Astrocyte of the spinal cord (primary cell): ENCODE measurements at places on chromosomes 2 and 18.

- DNase-seq: no peak
Measured at GRCh38 chr2:231573698-231574421, 18.8 kb upstream of the TEX44 start.

GRCh38 chr2:171810422-171811244 is 83.4 kb downstream of the SLC25A12 start:
- DNase-seq: peak; percentile 13

- no peak for DNase-seq
Measured at GRCh38 chr2:216206821-216207220, 97.7 kb downstream of the XRCC5 start.

DNA sequence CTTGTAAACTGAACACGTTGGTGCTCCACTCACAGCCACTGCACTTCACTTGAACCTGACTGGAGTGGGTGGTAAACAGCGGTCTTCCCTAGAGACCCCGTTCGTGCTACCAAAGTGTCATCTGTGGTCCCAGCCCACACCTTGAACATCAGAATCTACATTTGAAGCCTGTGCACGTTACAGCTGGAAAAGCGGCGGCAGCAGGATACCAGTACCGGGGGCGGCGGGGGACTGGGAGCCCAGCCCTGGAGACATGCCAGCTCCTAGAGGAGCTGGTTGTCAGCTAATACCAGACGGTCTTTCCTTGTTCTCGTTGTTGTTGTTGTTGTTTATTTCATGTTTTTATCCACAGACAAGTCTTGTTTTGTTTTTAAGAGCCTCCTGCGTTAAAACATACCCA is 156.7 kb downstream of the WDSUB1 start:
- no peak for DNase-seq

DNA sequence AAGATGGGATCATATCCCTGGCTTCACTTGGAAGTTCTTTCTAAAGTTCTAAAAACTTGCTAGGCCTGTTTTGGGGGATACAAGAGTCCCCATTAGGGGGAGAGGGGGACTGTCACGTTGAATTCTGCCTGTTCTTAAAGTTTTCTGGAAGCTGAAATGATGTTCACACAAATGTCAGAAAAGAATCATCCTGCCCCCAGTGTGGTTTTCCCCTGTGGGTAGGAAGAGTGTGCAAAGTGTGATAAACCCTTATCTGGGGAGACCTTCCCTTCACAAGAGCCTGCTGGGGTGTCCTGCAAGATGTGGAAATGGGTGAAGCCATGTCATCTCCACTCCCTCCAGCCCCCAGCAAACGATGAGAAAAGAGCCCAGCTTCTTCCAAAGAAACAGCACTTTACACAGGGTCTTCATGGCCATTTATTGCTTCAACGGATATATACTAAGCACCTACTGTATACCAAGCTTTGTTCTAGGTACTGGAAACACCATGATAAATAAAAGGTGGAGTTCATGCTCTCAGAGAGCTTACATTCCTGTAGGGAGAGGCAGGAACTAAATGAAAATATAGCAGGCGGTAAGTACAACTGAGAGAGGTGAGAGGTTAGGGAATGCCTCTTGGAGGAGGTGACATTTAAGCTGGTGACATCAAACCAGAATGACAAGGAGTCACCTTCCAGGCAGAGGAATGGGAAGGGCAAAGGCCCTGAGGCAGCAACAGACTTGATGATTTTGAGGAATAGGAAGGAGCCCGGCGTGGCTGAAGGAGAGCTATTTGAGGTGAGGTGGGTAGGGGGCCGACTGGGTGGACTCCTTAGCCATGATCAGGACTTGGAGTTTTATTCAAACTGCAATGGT is 1.6 kb downstream of the MFSD2B start:
- no peak for DNase-seq

- no peak for DNase-seq
Measured at GRCh38 chr2:236211296-236211695, 43.1 kb upstream of the GBX2 start.

- DNase-seq: no peak
Measured at GRCh38 chr2:131827481-131828163, 299.9 kb downstream of the CCDC74A start.

- DNase-seq: no peak
Measured at GRCh38 chr2:10286216-10287037, 16.3 kb upstream of the HPCAL1 start.

DNA sequence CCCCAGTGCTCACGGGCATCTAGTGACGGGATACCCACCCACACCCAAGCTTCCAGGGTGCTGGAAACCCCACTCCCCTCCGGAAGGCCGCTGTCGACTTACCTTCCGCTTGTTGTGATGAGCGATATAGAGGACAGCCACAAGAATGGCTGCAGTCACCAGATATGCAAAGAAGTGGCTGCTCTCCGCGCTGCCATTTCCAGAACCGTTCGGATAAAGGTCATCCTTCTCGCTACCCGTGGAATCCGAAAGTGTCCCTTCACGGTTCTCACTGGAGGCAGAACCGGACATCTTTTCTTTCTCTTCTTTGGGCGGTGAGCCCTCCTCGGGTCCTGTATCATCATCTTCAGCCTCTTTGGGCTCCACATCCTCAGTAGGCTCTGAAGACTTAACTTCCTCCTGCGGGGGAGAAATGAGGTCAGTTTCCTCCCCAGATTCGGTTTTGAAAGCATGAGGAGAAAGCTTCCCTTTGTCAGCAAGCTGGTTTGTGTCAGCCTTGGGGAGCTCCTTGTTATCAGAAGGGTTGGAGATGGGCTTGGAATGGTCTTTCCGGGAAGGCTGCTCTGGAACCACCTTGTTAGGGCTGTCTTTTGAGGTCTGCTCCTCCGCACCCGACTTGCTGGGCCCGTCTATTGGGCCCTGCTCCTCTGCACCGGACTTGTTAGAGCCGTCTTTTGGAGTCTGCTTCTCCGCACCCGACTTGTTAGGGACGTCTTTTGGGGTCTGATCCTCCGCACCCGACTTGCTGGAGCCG is 1.2 kb downstream of the TGOLN2 start:
- peak; percentile 30 for DNase-seq

DNA sequence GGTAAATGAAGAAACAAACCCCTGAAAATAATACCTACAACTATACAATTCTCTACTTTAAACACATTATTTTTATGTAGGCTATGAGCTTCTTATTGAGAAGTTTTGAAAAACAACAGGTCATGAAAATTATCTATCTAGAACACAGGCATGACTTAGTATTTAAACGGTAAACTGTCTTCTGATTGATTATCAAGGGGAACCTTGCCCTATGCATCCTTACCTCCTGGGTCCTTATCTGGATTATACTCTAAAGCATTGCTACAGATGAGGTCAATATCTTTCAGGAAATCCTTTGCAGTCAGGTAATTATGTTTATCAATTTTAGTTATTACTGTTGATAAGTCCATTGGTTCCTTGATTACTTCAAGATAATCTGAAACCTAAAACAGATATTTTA is 144.3 kb downstream of the ATAD2B start:
- DNase-seq: no peak

- DNase-seq: no peak
Measured at GRCh38 chr18:10490401-10491165, 35.2 kb upstream of the NAPG start.

DNA sequence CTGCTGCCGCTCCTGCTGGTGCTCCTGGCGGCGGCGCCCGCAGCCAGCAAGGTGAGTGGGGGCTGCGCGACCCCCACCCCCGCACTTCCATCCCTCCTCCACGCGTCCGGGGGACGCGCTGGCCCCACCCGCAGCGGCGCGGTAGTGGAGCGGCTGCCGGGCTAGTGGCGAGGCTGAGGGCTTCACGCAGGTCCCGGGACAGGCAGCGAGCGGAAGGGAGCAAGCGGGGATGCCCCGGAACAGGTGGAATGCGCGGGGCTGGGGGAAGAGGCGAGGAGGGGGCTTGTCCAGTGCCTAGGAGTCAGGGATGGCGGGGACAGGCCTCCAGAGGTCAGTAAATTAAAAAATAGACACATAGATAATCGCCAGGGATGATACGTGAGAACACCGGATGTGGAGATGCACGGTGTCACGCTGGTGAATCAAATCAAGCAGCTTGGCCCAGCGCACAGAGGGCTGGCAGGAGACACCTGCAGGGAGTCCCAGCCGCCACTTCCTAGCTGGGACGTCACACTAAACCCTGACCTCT is 403 bp downstream of the COL4A3 start:
- DNase-seq: no peak

GRCh38 chr2:65121-65520 is 18.8 kb upstream of the FAM110C start:
- no peak for DNase-seq

DNA sequence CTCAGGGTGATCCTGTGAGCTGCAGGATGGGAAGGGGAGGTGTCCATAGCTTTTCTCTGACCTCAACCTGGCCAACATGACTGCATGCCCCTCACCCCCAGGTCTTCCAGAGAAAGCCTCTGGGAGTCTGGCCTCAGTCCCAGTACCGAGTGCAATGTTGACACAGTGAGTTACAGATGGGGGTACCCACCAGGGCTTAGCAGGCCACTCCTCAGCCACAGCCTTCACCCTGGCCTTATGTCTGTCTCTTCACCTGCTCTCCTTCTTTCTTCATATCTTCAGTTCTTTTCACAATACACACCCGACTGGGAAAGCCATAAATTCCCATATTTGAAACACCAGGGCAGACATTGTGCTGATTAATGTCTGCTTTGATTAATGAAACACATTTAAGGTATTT is 33.5 kb downstream of the AOX1 start:
- DNase-seq: no peak

GRCh38 chr18:45133276-45133675 is 452.6 kb downstream of the SETBP1 start:
- DNase-seq: no peak

GRCh38 chr2:41701231-41701630 is 346.6 kb upstream of the PKDCC start:
- DNase-seq: no peak

- DNase-seq: peak; percentile 52
Measured at GRCh38 chr18:7598167-7599047, 31.3 kb downstream of the PTPRM start.

DNA sequence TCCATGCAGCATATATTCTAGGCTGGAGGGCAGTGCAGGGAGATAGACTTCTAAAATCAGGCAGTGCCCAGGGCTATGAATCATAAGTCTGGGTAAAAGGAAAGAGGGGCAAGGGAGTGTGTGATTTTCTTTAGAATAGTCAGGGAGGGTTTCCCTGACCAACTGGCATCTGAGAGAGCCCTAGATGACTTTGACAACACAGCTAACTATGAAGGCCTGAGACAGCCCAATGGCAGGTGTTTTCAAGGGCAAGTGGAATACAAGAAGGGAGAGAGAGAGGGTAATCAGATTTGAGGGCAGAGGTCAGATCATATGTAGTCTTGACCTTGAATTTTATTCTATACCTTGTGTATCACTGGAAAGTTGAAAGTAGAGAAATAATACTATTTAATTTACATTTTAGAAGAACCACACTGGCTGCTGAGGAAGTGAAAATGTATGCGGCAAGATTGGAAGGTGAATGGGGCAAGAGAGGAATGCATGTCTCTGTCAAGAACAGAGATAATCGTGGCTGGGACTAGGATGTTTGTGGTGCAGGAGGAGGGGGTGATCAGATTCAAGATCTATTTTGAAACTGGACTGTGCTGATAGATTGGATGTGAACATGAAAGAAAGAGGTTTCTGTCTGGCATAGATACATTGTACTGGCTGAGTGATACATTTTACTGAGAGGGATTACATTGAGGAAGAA is 1.9 kb upstream of the ITGB6 start:
- no peak for DNase-seq

GRCh38 chr2:165328272-165328671 is 89.1 kb downstream of the SCN2A start:
- no peak for DNase-seq

DNA sequence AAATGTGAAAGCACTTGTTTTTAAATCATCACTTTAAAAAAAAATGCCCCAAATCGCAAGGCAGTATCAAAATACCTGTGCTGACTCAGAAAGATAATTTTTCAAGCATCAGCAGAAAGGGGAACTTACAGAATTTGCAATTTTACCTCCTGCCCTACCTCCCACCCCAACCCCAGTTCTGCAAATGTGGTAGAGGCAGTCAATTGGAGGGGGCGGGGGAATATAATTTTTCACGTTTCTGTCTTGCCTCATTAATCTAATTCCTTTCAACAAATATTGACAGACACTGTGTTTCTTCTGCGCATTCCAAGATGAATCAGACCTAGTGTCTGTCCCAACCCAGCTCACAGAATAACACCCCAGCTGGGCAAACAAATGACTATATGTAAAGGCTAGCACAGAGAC is 76.8 kb downstream of the ALPK2 start:
- DNase-seq: peak; percentile 58

DNA sequence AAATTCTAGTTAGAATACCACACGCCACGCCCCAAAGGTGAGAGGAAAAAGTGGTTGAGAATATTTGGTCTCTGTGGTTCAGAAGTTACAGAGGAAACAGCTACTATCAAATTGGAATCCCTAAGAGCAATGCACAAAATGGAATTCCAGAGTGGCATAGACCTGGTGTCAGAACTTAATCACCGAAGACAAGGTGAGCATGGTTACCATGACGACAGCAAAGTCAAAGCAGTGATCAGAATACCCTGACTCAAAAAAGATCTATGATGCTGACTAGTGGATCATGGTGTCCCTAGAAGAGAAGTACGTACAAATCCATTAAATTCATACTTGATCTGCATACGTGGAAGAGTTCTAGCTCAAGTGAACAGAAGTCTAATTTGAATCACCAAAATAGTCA is 14.5 kb downstream of the LRRTM4 start:
- no peak for DNase-seq

GRCh38 chr2:200307724-200308545 is 1.4 kb downstream of the SPATS2L start:
- DNase-seq: peak; percentile 59

DNA sequence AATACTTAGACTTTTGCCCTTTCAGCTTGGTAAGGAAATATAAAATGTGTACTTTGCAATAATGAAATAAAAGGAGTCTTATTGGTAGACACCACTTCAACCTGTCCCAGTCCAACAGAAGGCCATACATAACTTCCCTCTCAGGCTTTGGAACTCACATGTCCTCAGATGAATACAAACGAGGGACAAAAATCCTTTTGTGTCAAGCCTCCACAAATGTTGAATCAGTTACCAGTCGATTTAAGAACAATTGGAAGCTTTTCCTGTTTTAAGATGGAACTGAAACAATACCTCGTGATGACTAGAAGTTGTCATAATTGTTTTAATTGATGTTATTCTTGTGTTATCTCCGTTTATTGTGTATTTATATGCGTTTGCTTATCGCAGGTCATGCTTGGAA is 385.1 kb upstream of the POU3F3 start:
- no peak for DNase-seq

DNA sequence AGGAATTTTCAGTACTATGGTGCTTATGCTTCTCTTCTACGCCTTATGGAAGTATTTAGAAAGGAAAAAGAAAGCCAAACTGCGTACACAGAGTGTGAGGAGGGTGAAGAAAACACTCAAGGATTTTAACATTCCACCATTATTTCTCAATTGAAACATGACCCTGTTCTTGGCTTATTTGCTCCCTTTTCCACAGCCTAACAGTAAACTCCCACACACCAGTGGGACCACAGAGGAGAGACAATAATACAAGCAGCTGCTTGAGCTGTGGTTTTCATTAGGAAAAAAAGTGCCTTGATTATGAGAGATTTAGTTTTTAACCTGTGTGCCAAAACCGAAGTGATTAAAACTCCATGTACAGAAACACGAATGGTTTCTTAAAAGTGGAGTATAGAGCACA is 134.3 kb downstream of the MEP1B start:
- no peak for DNase-seq

- no peak for DNase-seq
Measured at GRCh38 chr2:224174990-224175389, 135.9 kb upstream of the SERPINE2 start.
